ENCODE measurements at places on chromosomes 3 and 15. TPM values are rescaled to one million over a fixed set of nuclear protein-coding genes. Genes with fewer than 3 reads are reported as not detected.

The SLC25A20 gene
- 18.5 TPM for total RNA-seq

The ACTC1 gene
- not detected for total RNA-seq

The KLHL6 gene
- total RNA-seq, result not detected

The B4GALT4 gene
- 19.6 TPM for total RNA-seq

The NTRK3 gene
- 0.17 TPM for total RNA-seq

The ATP13A4 gene
- total RNA-seq, result 0.33 TPM

The C3orf49 gene
- not detected for total RNA-seq

The INKA1 gene
- total RNA-seq, result 10.5 TPM

The THAP10 gene
- 2.5 TPM for total RNA-seq

The HLTF gene
- total RNA-seq, result 58.0 TPM

The SLC7A14 gene
- total RNA-seq, result 7.4 TPM

The CALML4 gene
- 3.6 TPM for total RNA-seq

The GOLGA8S gene
- total RNA-seq, result 0.15 TPM

The GOLGA6L10 gene
- under 0.01 TPM for total RNA-seq

The DMXL2 gene
- total RNA-seq, result 23.7 TPM

The C3orf20 gene
- total RNA-seq, result under 0.01 TPM

The RAB6B gene
- total RNA-seq, result 1.2 TPM

The SENP5 gene
- total RNA-seq, result 35.2 TPM

The AP2M1 gene
- total RNA-seq, result 506 TPM

The TGM4 gene
- not detected for total RNA-seq
